Activated CD4-positive, alpha-beta T cell treated with anti-CD3 and anti-CD28 coated beads for 24 hours (primary cell): ENCODE measurements at places on chromosomes 12 and 14.
A peak's percentile ranks its signal among the peaks of the same experiment; 100 is the strongest.

GRCh38 chr14:28608851-28609828, 157.4 kb upstream of the FOXG1 start:
- DNase-seq, result peak; percentile 2

GRCh38 chr14:63470962-63471793, 72.0 kb downstream of the PPP2R5E start:
- no peak for DNase-seq

GRCh38 chr12:69689638-69690037, 9.5 kb downstream of the BEST3 start:
- DNase-seq, result no peak

GRCh38 chr14:67602995-67603545, 3.0 kb upstream of the PIGH start:
- no peak for DNase-seq

DNA sequence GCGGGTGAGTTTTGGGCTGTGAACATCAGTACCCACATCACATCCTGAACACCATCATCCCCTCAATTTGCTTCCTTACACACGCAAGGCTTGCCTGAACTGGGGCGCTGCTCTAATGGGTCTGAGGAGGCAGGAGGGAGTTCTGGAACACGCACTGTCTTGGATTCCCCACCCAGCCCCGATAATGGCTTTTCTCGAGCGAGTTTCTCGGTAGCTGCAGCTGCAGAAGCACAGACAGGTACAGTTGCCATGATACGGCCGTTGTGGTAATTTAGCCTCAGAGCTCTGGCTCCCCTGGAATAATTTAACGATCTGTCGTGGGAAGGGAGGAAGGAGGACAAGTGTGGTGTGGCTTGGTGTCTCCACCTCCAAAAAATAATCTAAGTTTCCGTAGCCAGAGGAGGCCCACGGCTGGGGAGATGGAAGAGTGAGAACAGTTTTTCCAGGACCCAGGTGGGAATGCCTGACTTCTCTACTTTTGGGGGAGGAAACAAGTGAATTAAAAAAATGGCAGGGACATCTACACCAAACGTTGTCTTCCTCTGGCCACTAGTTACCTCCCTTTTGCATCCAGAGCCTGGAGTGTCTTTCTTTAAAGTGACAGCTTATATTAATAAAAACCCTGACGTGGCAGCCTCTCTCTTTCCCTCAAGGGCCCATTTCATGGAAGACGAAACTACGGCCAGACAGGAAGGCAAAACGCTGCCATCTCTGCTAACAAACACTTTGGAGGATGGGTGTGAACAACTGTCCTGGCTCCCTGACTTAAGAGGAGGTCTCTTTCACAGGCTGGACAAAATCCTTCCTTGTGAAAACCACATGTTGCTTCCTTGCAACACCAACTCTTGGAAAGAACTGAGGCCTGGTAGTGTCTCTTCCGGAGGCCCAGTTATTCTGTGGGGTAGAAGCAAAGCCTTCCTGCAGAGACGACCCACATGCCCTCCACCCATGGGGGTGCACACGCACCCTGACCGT, 84.8 kb downstream of the RBM19 start:
- no peak for DNase-seq

- DNase-seq, result no peak
Measured at GRCh38 chr14:97036086-97036852, 239.1 kb downstream of the VRK1 start.

- no peak for DNase-seq
Measured at GRCh38 chr14:76778546-76779215, 17.4 kb downstream of the VASH1 start.

DNA sequence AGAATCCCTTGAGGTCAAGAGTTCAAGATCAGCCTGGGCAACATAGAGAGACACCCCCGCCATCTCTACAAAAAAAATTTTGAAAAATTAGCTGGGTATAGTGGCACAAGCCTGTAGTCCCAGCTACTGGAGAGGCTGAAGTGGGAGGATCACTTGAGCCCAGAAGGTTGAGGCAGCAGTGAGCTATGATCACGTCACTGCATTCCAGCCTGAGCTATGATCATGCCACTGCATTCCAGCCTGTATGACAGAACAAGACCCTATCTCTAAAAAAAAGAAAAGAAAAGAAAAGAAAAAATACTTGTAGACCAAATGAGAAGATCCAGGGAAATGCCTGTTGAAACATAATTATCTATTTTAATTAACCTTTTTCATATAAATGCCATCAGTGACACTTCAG, 93.8 kb upstream of the MDM1 start:
- DNase-seq, result no peak

DNA sequence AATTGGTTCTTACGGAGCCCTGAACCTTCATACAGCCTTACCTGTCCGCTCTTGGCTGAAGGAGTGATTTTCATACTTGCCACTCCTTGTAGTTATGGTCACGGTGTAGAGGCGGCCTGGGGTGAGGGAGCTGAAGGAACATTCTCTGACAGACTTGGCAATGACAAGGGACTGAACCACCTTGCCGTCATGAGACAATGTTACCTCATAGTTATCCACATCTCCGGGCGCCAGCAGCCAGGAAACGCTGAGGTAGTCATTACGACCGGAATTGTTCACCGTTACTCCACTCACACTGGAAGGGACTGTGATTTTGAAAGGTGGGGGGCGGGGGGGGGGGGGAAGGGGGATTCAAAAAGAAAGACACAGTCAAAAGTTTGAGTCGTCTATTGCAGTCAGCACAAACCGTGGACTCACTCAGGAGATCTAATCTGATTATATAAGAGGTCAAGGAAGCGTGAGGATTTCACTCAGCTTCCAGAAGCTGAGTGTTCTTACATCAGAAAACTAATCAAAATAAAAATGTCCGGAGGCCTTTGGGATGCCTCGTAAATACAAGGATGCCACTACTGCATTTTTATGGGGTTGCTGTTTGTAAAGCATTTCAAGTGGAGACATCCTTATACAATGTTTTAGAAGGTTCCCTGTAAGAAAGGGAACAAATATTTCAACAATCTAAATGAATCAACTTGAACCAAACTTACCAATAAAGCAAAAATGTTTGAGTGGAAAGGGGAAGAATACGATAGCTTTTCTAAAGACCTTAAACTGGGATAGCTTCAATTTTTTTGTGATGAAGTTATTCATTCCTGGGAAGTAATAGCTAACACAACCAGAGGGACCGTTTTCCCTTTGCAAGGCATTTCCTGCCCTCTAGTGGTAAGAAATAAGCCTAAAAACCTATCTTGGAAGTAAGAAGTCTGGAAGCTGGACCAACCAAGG, 60.6 kb downstream of the PTPRB start:
- DNase-seq, result peak; percentile 1

DNA sequence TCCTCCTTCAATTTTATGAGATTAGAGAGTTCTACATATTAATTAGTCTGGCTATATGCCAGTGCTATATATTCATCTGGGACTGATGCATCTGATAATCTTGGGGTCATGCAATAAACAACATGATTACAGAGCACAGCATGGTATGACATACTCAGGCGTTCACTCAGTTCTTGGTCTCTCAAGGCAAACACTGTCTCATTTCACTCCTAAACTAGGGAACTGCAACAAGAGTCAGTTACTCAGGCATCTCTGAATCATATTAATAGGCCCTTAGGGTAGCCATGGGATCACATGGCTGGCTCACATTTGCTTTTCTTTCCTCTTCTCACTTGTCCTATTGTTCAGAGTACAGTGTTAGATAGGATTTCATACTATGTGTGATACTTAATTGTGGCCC, 91.8 kb upstream of the TMEM260 start:
- DNase-seq, result no peak

DNA sequence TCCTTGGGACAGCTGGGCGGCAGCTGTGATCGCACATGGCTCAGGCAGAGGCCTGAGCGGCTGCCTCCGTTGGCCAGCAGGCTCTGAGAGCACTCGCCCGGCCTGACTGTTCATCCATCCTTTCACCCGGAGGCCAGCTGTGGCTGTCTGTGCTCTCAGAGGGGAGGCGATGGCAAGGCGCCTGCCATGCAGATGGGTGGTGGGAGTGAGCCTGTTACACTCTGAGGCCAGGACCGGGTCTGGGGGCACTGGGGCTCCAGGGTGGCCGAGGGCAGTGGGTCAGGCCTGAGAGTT, 292.3 kb downstream of the TMEM121 start:
- DNase-seq, result no peak
